A172 (cell line): ENCODE measurements at places on chromosomes 12 and 14. TPM values are rescaled to one million over a fixed set of nuclear protein-coding genes. Genes with fewer than 3 reads are reported as not detected.
A peak's percentile ranks its signal among the peaks of the same experiment; 100 is the strongest.

DNA sequence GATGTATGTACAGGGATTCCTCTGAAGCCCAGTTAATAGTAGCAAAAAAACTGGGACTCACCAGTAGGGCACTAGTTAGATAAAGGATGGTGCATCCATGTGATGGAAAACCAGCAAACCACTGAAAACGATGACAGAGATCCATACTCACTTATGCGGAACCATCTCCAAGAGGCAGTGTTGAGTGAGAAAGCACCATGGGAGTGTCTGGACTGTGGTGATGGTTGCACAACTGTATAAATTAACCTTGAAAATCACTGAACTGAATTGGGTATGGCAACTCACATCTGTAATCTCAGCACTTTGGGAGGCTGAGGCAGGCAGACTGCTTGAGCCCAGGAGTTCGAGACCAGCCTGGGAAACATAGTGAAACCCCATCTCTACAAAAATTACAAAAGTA is 53.6 kb upstream of the ZFP36L1 start:
- no peak for DNase-seq

Gene SRRM4
- total RNA-seq, result not detected in 2 replicates

Gene REP15
- 0.55 and 1.2 TPM in 2 replicates for total RNA-seq

DNA sequence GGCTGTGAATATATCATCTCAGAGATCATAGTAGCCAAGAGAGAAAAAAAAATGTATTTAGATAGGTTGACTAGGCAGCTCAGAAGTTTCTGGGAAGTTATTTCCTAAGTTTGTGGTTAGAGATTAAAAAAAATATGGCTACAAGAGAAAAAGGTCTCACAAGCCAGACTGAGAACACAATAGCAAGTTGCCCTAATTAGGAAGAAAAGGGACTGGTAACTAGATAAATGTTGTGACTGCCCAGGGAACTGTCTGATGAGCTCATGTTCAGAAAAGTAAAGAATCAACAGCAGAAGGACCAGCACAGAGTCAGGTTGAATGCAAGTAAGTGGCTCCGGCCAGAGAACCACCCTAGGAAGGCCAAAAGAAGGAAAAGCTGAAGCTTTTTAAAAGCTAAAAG is 256.6 kb downstream of the PRKD1 start:
- peak; percentile 8 for DNase-seq

- no peak for DNase-seq
Observed at GRCh38 chr12:41439801-41440200, 251.7 kb downstream of the PDZRN4 start.

GRCh38 chr14:96888158-96888557 is 91.0 kb downstream of the VRK1 start:
- no peak for DNase-seq

- no peak for DNase-seq
Observed at GRCh38 chr12:42124764-42125387, 19.8 kb downstream of the GXYLT1 start.

Gene R3HDM2
- total RNA-seq, result 9.4 and 16.3 TPM in 2 replicates

Gene KRT85
- 0.05 TPM in 1 of 2 replicates, not detected in the other for total RNA-seq

DNA sequence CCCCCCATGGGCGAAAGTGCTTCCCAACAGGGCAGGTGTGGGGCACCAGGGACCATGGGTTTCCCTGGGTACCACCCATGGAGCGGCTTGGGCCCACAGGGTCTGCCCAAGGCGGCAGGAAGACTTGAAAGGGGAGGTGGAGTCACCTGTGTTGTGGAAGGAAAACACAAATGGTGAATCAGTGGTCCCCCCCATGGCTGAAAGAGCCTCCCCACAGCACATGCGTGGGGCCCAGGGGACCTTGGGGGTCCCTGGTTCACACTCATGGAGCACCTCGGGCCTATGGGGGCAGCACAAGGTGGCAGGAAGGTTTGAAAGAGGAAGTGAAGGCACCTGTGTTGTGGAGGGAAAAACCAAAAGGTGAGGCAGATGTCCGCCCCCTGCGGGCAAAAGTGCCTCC is 581.9 kb downstream of the ALG10 start:
- no peak for DNase-seq

DNA sequence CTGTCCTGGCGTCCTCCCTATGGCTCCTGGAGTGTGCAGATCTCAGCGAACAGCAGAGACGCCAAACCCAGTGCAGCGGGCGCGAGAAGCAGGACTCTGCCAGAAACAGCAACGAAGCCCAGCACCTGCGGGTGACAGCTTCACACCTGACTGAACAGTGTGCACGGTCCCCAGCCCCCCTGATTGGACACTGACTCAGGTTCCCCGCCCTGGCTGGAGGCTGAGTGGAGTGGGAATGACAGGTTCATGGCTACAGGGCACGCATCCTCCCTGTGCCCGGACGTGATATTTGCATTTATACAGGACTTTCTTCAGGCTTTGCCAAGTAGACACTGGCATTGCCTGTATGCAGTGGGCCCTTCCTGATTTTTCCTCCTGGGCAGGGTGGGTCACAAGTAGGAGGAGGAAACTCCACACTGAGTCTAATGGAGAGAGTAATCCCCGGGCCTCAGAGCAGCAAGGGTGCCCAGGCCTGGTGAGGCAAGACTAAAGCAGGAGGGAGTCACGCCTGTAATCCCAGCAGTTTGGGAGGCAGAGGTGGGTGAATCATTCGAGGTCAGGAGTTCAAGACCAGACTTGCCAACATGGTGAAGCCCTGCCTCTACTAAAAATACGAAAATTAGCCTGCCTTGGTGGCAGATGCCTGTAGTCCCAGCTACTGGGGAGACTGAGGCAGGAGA is 71.6 kb downstream of the ASCL4 start:
- DNase-seq, result no peak

Gene POTEM
- not detected in 2 replicates for total RNA-seq

Gene LRRC43
- not detected in 2 replicates for total RNA-seq

DNA sequence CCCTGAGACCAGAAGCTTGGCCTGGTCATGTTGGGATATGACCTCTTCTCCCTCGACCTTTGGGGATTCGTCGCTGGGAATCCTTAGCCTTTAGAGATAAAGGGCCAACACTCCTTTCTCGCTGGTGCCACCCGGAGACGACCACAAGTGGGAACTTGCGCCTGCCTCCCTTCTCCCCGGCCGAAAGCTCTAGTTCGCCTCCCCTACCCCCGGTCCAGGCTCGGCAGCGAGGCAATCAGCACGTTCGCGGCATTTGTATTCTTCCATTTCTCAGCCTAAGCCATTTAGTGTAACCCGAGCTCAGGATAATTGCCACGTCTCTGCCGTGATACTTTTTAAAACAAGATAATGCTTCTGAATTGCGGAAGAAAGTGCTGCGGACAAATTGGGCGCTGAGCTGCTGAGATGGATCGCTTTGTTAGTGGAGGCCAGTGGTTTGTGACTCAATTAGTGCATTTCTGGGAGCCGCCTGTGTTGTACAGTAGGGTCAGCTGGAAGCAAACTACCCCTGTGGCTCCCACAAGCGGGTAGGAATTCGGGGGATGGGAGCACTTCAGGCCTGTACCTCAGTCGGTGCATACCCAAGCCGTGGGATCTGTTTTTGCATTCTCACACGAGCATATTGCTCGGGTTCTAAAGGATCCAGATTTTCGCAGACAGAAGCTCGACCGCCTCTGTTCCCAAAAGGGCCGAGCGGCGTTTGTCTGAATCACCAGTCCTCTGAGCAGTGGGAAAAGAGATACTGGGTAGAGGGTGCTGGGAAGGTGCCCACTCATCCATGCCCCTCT is 6.8 kb upstream of the SIX1 start:
- no peak for DNase-seq

Gene INHBE
- total RNA-seq, result 0.14 and 0.17 TPM in 2 replicates

Gene OR6C2
- not detected in 2 replicates for total RNA-seq

Gene ZFYVE21
- total RNA-seq, result 47.5 and 57.4 TPM in 2 replicates

DNA sequence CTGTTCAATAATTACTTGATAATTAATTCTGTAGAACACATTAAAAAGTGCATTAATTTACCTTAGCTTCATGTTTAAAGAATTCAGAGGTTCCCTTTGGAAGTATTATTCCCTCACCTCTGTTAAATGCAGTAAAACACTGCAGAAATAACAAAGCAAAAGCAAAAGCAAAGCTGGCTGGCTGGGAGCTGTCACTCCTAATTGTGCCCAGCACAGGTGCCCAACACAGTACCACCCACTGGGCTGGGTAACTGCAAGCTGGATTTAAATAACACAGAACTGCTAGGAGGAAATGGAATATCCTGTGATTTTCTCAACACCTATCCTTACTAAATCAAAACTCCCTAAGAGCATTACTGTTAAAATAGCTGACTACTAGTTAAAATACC is 72.6 kb downstream of the SLC2A13 start:
- DNase-seq, result no peak
